M059J (cell line): ENCODE measurements at places on chromosomes 5 and 9. TPM values are rescaled to one million over a fixed set of nuclear protein-coding genes. Genes with fewer than 3 reads are reported as not detected.
A peak's percentile ranks its signal among the peaks of the same experiment; 100 is the strongest.

Gene SMC5
- total RNA-seq: 19.8 and 21.4 TPM in 2 replicates

DNA sequence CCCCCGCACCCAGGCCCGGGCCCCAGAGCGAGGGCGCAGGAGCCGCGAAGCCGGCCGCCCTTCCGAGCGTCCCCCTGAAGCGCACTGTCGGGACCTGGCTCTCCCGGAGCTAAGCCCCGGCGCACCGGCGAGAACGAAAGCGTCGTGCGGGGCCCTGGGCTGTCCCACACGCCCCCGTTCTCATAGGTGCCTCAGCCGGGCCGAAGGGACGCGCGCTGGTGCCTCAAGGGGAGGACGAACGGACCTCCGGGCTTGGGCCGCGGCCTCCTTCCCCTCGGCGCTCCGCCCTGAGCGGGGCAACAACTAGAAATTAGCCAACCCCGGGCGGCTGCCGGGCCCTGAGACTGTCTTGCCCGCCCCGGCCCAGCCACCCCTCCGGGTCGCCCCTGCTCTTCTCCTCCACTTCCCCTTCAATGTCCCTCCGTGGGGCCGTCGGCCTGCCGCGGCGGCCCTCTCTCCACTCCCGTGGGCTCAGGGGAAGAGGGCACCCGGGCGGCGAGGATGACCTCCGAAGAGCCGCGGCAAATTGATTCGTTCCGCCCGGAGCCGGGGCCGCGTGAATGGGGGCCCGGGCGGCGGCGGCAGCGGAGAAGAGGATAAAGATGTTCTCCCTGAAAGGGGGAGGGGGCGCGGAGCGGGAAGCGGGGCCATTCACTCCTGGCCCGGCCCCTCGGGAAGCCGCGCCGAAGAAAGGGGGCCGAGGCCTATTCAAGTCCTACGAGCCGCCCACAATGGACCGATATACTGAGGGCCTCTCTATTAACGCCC, 3.5 kb upstream of the PRDM12 start:
- peak; percentile 20 for DNase-seq

DNA sequence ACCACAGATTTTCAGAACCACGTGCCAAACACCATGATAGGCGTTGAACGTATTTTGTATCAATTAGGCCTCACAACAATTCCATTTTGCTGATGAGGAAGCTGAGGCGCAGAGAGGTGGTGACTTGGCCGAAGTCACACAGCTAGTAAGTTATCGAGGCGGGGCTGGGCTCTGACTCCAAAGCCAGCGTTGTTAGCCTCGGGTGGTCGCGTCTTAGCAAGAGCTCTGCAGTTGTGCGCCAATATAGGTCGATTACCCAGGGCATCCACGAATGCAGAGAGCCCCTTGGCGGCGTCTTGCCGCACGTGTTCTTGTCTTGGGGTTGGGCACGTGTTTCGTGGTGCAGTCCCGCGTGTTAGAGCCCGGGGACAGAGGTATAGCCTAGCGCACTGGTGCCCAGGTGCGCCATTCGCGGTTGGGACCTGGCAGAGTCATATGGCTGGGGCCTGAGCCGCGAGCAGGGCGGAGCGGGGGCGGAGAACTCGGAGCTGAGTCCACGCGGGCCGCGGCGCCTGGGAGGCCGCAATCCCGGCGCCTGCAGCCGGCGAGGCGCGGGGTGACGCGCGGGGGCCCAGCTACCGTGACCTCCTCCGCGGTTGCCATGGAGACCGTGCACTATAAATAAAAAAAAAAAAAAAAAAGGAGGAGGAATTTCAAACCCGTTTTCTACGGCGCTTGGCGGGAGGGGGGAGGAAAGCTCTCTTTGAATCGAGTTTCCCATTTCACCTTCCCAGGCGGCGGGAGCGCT, 62.3 kb downstream of the CXXC5 start:
- DNase-seq: peak; percentile 90

- no peak for DNase-seq
Measured at GRCh38 chr9:98890256-98890655, 53.5 kb upstream of the COL15A1 start.

Gene PCDHGA10
- 0.71 and 0.89 TPM in 2 replicates for total RNA-seq

DNA sequence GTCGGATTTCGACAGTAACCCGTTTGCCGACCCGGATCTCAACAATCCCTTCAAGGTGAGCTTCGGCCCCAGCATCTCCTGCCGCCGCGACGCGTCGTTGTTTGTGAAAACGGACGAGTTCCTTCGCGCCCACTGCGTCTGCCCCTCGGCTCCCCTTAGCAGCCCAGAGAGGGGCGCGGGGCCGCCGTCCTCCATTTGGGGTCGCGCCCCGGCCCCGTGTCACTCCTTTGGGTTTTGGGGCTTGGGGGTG, 182 bp downstream of the SCAMP1 start:
- DNase-seq: no peak
